Ureter (tissue), 1 donor: ENCODE measurements at places on chromosomes 2 and 18.

DNA sequence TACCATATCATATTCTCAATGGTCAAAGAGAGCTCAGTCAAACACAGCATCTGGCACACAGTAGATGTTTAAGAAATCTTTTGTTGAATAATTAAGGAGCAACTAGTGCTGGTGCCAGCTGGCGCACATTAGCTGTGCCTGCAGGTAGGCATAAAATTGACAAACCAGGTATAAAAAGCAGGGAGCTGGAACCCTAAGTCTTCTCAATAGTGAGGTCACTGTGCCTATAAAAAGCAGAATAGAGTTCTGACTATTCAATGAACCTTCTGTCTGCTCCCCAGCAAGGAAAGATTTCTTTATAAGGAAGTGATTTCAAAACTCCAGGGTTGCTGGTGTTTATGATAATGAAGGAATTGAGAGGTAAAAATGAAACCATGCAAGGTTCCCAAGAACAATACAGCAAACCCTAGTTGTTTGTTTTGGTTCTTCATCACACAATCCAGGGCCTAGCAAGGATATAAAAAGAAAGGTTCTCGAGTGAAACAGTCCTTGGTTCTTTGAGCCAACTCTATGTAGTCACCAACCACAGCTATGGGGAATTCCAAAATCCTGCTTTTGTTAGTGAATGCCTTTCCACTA, 76.1 kb downstream of the THADA start:
- DNase-seq: no peak

GRCh38 chr2:202605174-202605573, 29.6 kb upstream of the FAM117B start:
- DNase-seq: no peak

GRCh38 chr2:210389856-210390255, 74.9 kb upstream of the MYL1 start:
- no peak for DNase-seq

- no peak for DNase-seq
Observed at GRCh38 chr2:37282746-37283145, 41.9 kb downstream of the PRKD3 start.

GRCh38 chr2:83844490-83844889, 614.6 kb downstream of the SUCLG1 start:
- DNase-seq: no peak

DNA sequence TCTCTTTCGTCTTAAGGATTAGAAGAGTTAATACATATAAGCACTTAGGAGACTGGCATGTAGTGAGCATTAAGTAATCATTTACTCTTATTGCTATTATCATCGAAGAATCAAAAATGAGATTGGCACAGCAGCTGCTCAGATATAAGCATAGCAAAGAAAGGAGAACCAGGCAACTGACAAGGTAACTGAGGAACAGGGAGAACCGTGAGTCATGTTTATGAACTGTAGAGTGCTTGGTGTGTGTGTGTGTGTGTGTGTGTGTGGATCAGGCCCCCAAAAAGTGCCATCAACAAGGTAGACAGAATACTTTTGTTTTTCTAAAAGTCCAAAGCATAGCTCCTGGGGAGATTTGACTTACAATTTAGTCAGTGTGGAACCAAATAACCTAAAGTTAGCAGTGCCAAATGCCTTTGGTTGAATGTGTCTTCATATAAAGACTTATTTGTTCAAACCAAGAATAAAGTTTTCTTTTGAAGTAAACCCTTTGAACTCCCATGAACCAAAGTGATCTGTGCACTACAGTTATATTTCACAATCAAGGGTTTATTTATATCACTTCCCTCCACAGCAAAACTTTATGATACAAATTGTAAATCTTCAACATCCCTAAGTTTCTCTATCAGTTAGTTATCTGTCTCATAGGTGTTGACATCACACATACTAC, 660.6 kb downstream of the NYAP2 start:
- no peak for DNase-seq

DNA sequence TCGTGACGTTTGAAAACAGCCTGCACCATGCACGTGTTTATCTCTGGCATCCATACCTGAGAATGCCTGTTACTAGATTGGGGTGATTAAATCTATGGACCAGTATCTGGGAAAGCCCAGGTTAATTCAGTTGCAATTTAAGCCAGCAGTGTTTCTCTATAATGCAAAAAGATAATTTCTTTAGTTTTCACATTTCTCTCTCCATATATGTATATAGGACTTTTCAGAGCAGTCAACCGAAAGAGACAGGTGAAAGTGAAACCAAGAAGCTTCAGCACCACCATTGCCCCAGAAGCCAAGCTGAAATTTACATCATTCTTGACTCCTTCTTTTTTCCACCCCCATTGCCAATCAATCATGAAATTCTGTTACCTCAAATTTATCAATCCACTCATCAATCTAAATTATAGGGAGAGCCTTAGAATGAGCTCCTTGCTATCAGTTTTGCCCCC, 2.7 kb upstream of the LRP2 start:
- DNase-seq: no peak

DNA sequence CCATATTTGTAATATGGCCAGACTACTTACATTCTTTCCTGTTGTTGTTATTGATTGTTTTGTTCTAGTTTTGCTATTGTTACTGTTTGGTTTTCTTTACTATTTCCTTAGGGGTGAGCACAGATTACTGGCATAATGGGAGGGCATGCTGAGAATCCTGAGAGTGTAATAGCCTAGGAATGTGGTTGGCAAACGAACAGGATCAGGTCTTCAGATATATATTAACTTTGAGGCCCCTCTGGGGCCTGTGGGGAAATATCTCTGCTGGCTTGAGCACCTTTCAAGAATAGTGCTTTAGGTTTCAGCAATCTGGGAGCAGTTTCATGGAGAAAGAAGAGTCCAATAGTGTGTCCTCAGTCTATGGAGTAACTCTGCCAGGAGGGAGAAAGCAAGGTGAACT, 144.4 kb downstream of the THSD7B start:
- DNase-seq: no peak

GRCh38 chr18:79792988-79793355, 4.8 kb upstream of the KCNG2 start:
- no peak for DNase-seq

DNA sequence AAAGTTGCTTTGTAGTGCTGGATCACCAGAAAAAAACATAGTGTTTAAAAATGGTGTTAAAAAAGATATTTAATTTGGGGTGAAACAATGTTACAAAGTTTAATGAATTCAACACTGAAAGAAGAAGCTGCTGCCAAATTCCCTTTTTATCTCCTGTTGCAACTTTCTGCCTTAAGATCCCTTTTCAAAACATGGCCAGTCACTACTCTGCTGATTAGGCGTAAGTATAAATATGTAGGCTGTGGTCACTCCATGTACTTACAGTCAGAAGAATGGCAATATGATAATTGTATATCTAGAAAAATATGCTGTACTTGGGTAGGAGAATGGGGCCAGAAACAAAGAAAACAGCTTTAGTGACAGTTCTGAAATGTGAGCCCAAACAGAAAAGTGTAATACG, 123.5 kb upstream of the ZBTB14 start:
- DNase-seq: no peak

DNA sequence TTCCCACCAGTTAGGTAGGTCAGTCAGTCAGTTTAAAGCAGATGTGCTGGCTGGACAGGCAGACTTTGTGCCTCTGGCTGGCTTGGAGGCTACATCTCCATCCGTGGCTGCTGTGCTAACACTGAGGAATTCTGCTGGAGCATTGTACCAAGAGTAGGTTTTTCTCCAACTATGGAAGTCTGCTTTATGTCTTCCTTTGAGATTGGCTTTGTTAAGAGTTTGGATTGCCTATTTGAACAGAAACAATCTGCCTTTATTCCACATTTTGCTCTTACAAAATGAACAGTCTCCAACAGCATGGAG, 46.7 kb downstream of the WDR75 start:
- DNase-seq: no peak

GRCh38 chr2:240432430-240432819, 3.0 kb upstream of the GPC1 start:
- DNase-seq: no peak

DNA sequence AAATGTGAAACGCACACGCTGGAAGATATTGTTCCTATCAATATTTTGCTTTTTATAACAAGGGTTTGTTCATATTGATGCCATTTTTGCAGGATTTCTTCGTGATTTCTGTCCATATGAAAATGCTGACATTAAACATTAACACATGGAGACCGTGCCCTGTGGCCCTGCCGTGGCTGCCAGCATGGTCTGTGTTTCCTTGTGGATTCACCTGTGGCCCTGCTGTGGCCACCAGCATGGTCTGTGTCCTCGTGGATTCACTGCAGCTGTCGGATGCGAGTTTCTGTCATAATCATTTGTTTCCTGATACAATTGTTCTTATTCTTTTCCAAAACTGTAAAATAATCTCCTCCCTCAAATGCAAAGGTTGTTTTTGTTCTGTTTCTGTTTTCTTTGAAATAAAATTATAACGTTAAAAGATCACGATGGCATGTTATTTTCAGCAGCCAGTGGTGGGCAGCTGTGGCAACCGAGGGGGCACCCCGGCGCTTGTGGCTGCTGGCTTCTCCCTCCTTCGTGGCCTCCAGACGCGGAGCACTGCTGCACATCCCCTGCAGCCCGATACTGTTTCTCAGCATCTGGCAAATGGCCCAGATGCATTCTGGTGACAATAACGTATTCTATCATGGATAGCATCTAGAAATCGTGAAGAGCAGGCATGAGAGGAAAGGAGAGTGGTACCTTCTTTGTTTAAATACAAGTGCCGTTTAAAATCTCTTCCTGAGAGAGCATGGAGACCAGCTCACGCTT, 143.5 kb downstream of the PTGR3 start:
- no peak for DNase-seq
